ENCODE measurements at places on chromosomes 12 and 14.

DNA sequence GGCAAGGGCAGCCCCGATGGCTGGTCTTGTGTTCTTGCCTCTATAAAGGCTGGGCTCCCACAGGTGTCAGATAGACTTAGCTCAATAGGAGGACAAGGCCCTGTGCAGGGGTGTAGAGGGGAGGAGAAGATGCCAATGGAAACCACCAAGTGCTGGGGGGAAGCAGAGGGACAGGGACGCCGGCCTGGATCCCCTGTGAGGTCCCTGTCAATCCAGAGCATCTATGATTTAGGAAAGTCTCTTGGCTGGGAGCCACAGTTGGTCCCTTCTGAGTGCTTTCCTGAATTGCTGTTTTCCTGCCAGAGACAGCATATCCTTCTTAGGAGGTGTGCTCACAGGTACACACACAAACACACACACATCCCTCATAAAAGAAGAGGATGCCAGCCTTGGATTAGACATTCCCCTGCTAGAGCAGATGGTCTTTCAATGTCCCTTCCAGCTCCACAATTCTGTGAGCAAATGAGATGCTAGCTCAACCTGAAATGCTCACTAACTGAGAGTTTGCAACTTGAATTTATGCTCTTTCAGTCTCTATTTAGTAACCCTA lies 62.7 kb downstream of the TTC7B start:
- no peak for DNase-seq

- no peak for DNase-seq
Measured at GRCh38 chr12:117444781-117445180, 83.4 kb upstream of the NOS1 start.

- no peak for DNase-seq
Measured at GRCh38 chr12:53345486-53346188, 9.5 kb upstream of the SP7 start.

DNA sequence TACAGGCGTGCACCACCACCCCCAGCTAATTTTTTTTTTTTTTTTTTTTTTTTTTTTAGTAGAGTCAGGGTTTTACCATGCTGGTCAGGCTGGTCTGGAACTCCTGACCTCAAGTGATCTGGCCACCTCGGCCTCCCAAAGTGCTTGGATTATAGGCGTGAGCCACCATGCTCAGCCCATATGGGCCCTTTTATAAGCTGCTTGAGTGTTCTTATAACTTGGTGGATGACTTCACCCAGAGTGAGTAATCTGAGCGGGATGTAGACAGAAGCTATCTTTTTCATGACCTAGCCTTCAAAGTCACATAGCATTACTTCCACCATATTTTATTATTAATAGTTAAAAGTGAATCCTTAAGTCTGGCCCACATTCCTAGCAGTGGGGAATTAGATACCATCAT lies 16.4 kb downstream of the BBOF1 start:
- DNase-seq = no peak

DNA sequence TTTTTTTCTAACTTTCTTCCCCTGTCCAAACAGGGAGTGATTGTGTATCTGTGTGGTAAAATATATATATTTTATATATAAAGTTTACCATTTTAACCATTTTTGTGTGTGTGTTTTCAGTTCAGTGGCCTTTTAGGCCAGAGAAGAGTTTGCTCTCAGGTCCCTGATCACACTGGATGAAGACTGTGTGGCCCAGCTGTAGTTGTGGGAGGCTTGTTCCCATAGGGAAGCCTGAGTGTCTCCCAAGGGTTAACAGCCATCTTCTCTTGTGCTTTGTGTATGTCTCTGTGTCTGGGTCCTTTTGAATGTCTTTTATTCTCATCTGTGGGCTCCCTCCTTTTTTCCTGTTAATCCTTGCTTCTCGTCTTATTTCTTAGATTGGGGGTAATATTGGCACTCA lies 23.4 kb downstream of the CGRRF1 start:
- DNase-seq = no peak

DNA sequence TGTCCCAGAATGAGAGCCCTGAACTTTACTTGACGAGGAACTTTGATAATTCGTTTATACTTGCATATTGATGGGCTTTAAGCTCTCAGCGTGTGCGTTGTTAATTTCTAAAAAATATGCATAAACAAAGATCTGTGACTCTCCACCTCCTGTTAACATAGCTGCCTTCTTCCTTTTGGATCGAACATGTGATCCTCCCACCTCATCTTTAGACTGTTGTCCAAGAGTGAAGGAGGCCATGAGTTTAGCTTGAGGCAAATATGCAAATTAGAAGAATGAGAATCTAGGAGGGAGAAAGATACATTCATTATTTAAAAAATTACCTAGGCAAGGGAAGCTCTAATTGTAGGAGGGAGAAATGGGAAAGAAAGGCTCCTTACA lies 617 bp downstream of the TTC8 start:
- DNase-seq = peak; percentile 18

DNA sequence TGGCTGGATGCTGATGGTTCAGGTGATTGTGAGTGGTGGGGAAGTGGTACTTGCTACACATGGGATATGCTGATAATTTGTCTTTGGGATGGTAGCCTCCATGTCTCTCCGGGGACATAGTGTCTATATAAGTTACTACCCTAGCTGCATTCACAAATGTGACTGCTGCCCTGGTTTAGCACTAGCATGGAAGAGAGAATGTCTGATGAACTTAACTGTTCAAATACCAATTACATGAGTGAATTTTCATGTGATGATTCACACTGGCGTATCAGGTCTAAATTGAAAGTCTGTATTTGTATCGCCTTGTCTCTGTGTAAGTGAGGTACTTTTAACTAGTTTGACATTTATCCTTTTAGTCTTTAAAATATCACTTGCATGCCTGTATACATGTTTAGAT lies 34.4 kb downstream of the ATF7IP start:
- no peak for DNase-seq

GRCh38 chr14:35387219-35387618 lies 17.3 kb downstream of the NFKBIA start:
- no peak for DNase-seq

DNA sequence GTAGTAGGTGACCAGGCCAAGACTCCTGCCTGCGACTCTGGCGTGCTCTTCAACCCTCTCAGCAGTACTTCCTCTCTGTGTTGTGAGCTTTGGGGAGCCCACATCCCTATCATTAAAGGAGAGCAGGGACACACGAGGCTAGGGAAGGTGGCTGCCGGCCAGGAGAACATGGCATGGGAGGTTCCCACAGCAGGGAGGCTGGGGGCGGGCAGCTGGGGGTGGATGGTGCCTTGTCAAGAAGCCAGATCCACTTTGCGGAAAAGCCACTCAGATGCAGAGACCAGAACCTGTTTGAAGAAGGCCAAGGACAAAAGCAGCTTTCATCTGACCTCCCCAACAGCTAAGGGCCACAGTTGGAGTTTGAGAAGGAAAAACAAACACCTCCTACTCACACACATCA lies 198.6 kb downstream of the BCL11B start:
- DNase-seq = peak; percentile 9

GRCh38 chr12:31406345-31406744 lies 80.4 kb upstream of the SINHCAF start:
- no peak for DNase-seq

GRCh38 chr14:95291859-95292542 lies 27.7 kb downstream of the CLMN start:
- DNase-seq = no peak

DNA sequence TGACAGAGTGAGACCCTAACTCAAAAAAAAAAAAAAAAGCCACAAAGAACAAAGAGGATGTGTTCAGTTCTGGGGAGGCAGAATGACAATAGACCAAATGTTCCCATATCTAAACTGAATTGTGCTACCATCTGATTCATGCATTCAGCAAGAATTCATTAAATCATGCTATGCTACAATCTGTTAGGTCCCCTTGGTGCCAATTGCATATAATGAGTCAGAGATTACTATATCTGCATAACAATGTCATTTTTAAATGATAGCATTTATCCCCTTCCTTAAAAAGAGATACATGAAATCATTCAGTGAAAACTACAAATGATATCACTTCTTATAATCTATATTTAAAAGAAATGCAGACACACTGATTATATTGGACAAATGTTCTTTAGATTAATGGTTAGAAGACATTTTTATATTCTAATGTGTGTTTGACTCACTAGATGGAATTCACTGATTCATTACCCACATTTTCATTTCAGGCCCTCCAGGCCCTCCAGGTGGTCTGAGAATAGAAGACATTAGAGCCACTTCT lies 207.6 kb upstream of the PDZRN4 start:
- no peak for DNase-seq

DNA sequence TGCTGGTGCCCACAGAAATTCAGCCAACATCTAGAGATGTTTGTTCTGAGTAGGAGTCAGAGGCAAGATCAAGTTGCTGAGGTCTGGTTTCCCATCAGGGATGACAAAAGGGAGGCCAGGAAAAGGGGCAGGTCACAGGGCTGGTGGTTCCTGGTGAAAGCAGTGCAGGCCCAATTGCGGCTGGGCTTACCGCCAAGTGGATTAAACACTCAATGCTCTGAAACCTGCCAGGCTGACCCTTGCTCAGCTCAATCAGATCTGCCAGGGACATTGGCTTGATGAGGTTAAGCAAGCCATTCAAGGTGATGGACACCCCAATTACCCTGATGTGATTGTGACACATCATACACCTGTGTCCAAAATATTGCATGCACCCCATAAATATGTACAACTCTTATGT lies 5.5 kb upstream of the OAS1 start:
- no peak for DNase-seq

DNA sequence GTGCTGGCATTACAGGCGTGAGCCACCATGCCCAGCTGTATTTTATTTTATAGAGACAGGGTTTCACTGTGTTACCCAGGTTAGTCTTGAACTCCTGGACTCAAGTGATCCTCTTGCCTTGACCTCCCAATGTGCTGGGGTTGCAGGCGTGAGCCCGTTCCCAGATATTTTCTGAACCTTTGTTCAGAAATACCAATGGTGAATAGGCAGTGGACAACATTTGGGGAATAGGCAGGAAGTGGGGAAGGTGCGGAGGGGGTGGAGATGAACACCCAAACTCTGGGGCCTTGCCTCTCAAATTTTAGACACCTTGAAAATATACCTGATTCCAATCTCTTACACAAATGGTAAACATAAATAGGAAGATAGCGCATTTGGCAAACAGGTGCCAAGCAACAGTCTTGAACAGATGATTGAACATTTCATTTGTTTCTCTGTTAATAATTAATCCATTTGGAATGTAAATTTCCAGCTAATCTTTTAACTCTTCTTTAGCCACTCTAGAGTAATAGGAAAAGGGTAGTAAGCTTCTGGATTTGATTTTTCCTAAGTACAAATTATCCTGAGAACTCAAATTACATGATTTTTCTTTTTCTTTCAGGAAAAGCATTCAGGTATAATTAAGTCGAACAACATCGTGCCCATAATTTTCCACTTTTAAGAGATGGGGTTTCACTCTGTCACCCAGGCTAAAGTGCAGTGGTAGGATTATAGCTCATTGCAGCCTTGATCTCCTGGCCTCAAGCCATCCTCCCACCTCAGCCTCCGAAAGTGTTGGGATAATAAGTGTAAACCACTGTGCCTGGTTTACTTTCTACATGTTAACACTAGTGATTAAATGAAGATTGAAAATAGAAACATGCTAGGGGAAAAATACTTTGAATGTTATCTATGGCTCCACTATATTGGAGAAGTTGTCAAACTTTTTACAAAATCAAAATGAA lies 22.9 kb upstream of the RNF34 start:
- DNase-seq = no peak

DNA sequence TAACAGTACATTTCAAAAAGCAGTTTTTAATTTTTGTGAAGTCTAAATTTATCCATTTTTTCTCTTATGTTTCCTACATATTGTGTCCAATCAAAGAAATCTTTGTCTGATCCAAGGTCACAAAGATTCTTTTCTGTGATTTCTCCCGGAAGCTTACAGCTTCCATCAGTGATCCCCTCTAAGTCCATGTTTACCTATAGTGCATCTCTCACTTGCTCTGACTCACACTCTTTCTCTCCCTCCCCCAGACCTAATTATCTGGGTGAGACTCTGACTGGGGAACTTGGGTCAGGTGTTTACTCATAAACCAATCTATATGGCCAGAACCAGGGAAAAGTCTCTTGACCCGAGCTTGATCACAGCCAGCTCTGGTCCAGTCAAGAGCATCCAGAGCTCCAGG lies 224.4 kb downstream of the SPTSSA start:
- DNase-seq = no peak

All from Kasumi-1 (cell line).